ENCODE measurements at places on chromosomes 1 and 21.

DNA sequence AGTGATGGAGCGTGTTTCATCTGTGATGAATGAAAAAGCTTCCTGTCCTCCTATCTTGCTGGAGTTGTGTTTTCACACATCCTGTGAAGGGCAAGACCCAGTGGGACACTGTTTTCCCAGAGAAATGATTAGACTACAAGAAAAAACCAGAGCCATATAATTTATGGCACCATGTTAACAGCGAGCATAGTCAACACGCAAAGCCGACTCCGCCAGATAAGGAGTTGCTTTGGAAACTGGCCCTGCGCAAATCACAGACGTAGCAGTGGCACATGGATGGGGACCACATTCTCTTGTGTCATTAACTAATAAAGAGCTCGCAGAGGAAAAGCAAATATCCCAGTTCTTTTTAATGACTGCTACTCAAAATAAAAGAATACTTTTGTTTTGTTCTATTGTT lies 471.2 kb upstream of the RUNX1 start:
- no peak for DNase-seq

DNA sequence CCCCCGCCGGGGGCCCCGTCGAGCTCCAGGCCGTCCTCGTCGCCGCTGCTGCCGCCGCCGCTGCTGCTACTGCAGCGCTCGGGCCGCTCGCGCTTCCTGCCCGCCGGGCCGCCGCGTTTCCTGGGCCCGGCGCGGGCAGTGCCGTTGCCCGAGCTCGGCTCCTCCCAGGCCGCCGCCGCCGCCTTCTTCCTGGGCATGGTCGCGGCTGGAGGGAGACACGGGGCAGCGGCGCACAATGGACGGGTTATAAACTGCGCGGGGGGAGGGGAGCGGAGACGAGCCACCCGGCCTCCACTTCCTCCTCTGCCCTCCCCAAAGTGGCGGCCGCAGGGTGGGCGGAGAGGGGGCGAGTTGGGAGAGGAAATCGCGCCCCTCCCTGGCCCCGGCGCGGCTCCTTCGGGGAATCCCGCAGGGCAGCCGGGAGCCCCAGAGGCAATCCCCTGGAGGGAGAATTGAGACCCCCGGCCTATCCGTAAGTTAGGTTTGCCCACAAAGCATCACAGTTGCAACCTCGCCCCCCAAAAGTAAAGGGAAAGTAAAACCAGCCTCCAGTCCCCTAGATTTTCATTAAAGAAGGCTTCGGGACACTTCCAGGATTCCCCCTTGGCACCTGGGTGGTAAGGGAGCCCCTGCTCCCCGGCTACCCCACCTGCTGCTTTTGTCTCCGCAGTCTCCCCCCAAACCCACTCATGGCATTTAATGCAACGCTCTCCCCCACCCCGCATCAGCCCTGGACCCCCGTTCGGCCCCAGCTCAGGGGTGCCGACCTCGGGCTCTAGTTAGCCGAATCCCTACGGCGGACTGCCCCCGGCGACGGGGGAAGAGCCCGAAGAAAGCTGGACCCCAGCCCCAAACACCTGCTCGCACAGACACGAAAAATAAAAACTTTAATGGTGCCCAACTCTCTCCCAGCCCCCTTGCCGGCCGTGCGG lies 893 bp downstream of the RCC2 start:
- DNase-seq, result no peak

GRCh38 chr1:34750610-34751009 lies 4.2 kb upstream of the GJB5 start:
- no peak for DNase-seq

- DNase-seq, result no peak
These were observed 3.7 kb upstream of the SEMA4A start for GRCh38 chr1:156149374-156150332.

DNA sequence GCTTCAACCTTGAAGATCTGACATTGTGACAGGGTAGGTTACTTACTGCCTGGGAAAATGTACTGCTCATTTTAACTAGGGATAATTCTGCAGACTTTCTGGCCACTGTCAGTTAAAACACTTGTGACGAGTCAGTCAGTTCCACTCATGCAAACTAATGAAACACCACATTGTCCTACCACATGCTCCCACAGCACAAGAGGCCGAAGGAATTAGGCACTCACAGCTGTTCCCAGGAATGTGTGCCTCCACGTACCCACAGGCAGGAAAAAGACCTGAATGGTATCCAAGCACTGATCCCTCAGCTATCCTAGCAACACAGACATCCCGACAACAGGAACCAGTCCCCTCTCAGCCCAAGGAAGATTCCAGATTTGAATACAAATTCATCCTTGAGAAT lies 12.3 kb downstream of the BCAR3 start:
- no peak for DNase-seq

DNA sequence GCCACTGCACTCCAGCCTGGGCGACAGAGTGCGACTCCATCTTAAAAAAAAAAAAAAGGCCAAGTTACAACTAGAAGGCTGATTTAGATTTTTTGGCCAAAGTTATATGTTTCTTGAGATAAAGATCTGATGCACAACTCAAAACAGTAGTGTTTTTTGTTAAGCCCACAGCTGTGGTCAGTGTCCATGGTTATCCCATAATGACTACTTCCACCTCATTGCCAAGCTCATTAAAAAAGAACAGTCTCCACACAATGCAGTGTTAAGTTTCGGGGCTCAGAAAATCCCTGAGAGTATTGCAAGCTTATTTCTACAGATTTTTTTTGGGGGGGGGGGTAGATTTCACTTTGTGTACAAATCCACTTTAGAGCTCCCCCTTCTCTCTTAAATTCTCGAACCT lies 120.5 kb downstream of the RUNX1 start:
- no peak for DNase-seq

GRCh38 chr1:199612976-199613774 lies 414.3 kb upstream of the NR5A2 start:
- no peak for DNase-seq

DNA sequence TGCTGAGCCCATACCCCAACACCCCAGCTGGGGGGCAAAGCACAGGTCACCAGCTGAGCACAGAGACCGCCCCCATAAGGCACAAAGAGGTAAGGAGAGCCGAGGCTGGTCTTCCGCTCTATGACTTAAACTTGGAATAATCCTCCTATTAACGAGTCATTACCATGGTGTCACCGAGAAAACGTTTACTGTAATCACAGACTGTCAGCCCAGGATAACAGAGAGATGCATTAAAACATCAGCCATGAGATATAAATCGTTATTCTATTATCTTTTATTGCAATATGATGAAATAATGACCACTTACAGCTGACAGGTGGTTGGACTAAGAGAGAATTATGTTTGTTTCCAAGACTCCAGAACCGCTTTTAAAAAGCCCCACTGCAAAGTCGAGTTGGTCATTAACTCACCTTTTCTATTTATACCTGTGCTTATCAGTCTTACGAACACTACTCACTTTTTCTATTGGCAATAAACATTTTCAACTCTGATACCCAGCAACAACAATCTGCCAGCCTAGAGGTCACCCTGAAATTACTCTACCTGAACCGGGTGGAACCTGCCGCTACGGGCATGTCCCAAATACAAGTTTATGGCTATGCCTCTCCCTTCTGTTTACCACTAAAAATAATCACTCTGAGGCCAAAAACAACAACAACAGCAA lies 21.5 kb downstream of the NPHP4 start:
- DNase-seq, result no peak

DNA sequence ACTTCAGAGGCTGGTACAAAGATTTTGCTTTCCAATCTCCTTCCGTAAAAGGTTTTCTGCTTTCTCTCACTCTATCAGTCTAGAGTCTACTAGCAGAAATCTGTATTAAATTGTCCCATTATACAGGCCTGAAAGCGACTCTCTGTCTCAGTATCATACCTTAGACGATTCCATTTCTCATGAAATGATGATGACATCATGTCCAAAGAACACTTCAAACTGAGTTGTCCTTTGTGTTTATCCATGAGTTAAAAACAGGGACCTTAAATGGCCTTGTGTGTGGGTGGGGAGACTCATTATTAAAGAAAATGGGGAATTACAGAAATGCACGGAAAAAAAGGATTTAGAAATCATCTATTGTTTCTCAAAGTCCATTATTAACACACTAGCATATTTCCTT lies 21.0 kb upstream of the SLC44A3 start:
- DNase-seq, result no peak

DNA sequence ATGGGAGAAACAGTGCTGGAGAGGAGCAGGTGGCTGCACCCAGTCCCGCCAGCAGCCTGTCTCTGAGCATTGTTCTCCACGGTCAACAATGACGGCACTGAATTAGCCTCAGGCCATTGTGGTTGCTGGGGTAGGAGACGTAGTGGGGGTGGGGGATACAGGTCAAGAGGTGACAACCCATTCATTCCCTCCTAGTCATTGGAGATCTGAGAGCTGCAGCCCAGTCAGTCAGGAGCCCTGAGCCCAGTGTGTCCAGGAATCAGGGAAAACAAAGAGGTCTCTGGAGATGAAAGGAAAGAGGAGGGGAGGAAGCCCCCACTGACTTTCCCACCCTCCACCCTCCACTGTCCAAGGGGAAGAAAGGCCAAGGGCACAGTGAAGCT lies 15.3 kb downstream of the SMIM12 start:
- DNase-seq, result no peak

DNA sequence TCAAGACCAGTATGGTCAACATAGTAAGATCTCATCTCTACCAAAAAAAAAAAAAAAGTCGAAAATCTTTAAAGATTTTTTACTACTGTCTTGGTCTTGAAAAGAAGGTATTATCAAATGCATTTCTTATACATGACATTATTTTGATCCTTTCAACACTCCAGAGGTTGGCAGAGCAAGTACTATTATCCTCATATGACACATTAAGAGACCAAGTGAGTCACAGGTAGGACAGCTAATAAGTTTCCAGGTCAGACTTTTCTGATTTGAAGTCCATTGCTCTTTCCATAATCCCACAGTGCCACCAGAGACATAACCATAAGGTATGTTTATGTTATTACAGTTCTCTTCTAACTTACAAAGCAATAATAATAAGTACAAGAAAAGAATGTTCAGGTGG lies 15.2 kb downstream of the DBT start:
- no peak for DNase-seq

- DNase-seq, result no peak
These were observed at the start of gene SLC19A1 for GRCh38 chr21:45542242-45542666. Gene SLC19A1, minus strand, starts transcription at chr21:45542440. Its CDS starts 4,481 bp downstream, at chr21:45537959.

- no peak for DNase-seq
These were observed 273.9 kb downstream of the KIF26B start for GRCh38 chr1:245428681-245429080.

DNA sequence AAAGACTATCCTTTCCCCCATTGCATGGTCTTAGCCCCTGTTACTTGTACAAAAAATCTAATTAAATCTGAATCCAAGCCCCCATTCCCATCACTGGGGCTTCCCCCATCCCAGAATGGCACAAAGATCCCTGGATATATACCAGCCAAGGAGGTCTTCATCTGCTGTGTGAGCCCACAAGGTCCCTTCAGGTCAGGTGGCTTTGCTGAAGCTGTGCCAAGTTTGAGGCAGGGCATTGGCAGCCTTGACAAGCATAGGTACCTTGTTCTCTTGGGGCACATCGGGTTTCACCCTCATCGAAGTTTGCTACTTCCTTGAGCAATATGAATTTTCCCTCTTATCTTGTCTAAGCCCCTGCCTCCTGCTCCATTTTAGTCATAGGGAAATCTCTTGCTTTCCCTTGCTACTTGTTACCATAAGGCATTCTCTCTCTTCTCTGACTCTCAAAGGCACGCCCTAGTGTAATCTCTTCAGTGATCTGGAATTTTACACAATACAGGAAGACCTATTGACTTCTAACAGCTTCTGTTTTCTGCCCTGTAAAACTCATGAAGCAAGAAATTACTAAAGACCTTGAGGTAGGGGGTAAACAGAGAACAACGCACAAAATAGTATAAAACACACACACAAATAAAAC lies 71.4 kb upstream of the COG2 start:
- no peak for DNase-seq

DNA sequence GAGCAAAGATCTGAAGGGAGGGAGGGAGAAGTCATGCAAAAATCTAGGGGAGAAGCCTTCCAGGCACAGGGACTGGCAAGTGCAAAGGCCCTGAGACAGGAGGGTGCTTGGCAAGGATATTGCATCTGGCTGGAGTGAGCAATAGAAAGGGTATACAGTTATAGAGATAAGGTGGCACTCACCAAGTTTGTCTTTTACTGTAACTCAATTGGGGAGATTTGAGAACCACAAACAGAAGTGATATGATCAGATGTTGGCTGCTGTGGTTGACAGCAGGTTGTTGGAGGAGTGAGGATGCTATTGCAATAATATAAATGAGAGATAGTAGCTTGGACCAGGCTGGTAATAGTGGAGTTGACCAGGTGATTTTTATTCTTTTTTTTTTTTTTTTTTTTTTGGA lies 25.6 kb downstream of the MCOLN3 start:
- no peak for DNase-seq

- DNase-seq, result no peak
These were observed 22.8 kb downstream of the LCE3E start for GRCh38 chr1:152543820-152544219.

GRCh38 chr1:78040484-78041089 lies 5.2 kb upstream of the GIPC2 start:
- no peak for DNase-seq

DNA sequence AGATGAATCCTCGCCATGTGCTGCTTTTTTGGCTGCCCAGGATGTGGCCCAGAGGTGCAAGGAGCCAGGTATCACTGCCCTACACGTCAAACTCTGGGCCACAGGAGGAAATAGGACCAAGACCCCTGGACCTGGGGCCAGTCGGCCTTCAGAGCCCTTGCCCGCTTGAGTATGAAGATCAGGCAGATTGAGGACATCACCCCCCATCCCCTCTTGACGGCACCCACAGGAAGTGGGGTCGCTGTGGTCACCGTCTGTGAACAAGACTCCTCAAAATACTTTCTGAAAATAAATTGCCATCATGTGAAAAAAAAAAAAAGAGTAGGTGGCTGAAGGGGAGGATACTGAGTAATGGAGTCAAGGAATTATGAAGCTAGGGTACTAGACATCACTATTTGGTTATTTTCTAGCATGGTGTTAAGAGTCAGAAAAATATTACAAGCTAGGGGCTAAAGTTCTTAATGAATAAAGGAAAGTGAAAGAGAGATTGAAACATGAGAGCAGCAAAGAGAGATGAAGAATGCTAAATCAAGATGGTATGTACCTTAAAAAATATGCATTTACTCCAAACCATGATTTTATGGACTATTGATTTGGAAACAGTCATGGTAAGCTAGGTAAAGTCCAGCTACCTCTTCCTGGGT lies 84.9 kb downstream of the CLEC20A start:
- no peak for DNase-seq

DNA sequence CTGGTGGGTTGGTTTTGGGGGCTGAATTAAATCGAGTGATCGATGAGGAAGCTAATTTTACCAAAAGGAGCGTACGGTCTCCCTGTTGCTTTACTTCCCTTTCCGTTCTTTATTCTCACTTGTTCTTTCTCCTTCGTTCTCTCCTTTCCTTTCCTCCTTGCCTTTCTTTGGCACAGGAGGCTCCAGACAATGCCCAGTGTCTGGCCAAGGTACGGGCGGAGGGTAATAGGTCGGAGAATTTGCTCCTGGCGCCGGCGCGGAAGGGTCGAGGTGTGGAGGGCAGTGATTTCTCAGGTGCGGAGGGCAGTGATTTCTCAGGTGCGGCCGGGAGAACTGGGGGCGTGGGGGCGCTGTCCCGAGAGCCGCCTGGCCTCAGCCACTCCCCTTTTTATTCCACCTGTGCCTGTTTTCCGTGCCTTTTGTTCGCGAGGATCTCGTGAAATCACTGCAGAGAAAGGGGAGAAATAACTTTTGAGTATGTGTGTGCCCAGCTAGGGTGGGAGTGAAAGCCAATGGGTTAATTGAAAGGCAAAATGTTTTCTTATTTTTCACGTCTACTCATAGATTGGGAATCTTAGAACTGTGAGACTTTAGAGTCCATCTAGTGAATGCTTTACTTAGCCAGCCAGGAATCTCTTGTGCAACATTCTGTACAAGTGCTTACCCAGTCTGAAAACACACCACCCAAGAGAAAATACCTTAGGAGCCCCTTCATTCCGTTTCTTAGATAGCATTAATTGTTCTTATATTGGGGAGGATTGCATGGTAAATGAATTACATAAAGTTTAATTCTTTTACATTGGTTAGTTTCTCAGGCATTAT lies 1.3 kb downstream of the FNBP1L start:
- DNase-seq, result no peak
